Activated CD4-positive, alpha-beta T cell treated with anti-CD3 and anti-CD28 coated beads, Interleukin-2, amount 10 ng/mL, durations not matched to agents 24 days and 14 days (primary cell): ENCODE measurements at places on chromosomes 2 and 18. TPM values are rescaled to one million over a fixed set of nuclear protein-coding genes. Genes with fewer than 3 reads are reported as not detected.

- no peak overlapping the region for H3K4me3 ChIP-seq
- H3K27me3 ChIP-seq: peaks cover 5% of the 10 kb centered on the region
- no peaks in the 10 kb centered on the region for H3K4me1 ChIP-seq
- H3K36me3 ChIP-seq: no peaks in the 10 kb centered on the region
- no peak overlapping the region for H3K27ac ChIP-seq
These were observed 139.2 kb downstream of the NEDD4L start for GRCh38 chr18:58183226-58183625.

GRCh38 chr2:136386046-136386445 lies 268.1 kb upstream of the CXCR4 start:
- no peak overlapping the region for H3K4me3 ChIP-seq
- H3K27ac ChIP-seq: no peak overlapping the region
- H3K4me1 ChIP-seq: peaks cover 40% of the 10 kb centered on the region
- DNase-seq: no peak

DNA sequence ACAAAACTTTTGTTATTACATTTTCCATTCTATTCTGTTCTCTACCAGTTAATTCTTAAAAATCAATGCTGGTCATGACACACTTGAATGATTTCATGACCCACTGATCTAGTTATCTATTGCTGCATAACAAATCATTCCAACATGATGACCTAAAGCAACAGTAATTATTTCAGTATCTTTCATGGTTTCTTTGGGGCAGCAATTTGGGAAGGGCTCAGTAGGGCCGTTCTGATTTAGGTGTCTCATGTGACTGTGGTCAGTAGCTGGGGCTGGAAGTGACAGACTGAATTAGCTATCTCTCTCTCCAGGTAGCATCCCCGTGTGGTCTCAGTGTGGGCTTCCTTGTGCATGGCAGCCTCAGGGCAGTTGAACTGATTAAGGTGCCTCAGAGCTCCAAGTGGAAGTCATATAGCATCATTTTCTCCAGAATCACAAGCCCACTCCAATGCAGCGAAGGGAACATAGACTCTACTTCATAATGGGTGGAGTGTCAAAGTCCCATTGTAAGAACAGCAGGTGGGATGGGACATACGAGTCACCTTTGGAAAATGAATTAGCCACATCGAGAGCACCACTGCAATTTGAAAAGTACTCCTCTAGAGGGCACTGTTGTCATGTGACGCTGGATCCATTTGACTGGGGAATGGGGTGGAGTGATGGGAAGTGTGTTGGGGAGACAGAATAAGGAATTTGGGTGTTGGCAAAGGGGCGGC lies 39.1 kb upstream of the FAM136A start:
- no peaks in the 10 kb centered on the region for H3K36me3 ChIP-seq
- peak; percentile 83 for DNase-seq
- peaks cover 21% of the 10 kb centered on the region for H3K27me3 ChIP-seq
- peaks cover 2% of the 10 kb centered on the region for H3K4me1 ChIP-seq

DNA sequence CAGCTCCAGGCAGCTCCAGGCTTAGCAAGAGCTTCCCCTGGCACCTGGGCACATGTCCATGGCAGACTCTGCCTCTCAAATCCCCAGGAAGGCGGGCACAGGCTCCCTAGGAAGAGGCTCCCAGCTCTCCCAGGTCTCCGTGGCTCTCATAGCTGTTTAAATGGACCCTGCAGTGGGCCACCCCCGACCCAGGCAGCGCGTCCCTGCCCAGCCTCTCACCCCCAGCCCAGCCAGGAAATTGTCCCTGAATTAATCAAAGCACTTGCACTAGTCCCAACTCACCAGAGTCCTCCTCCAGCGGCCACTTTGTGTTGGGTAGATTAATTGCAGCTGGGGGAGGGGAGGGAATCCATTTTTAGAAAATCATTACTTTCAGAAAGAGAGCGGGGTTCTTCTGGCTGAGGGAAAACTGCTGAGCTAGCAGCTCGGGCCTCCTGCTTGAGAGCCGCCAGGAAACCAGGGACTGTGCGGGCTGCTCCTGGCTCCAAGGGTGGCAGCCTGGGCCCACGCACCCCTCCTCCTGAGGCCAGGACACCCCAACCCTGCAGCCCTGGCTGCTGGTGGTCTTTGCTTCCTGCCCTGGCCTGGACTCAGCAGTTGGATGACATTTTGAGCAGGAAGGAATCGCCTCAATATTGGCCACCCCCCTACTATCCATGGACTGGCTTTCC lies 36.0 kb downstream of the SMAD7 start:
- H3K27me3 ChIP-seq: no peaks in the 10 kb centered on the region
- H3K36me3 ChIP-seq: peaks cover 10% of the 10 kb centered on the region
- H3K4me1 ChIP-seq: peaks cover 26% of the 10 kb centered on the region
- DNase-seq: no peak

- H3K4me1 ChIP-seq: no peaks in the 10 kb centered on the region
- no peak for DNase-seq
- H3K27ac ChIP-seq: no peak overlapping the region
- H3K36me3 ChIP-seq: no peaks in the 10 kb centered on the region
- no peak overlapping the region for H3K4me3 ChIP-seq
These were observed 447.3 kb downstream of the KCNJ3 start for GRCh38 chr2:155145758-155146229.

DNA sequence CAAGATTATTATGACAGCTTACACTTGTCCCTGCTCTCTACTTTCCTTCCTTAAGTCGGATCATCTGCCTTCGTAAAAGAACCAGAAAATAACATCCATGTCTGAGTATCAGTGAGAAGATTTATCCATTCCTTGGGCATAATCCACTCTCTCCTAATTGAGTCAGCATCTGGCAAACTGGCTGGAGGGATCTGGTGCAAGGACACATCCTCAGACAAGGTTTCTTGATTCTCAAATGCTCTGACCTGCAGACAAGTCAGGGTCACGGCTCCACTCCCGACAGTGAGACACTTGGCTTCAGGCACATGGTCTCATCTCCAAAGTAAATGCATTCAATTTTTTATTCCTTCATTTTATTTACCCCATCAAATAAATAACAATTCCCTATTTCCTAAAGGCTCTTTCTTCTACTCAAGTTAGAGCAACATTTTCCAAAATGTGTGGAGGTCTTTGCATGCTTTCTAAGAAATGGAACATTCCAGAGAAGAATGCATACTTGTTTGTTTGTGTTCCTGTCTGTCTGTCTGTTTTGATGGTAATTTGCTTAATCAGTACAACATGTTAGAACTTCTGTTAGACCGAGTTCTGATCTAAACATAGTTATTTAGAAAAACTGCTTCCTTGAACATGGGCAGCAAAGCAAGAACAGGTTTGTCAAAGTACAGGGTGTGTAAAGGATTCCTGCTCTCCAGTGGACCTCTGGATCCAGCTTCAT lies 246.9 kb downstream of the IRS1 start:
- no peak for DNase-seq
- H3K27ac ChIP-seq: no peak overlapping the region
- no peaks in the 10 kb centered on the region for H3K4me1 ChIP-seq
- H3K27me3 ChIP-seq: peaks cover 15% of the 10 kb centered on the region
- H3K36me3 ChIP-seq: no peaks in the 10 kb centered on the region

The EGR4 gene
- 1.2 and 1.5 TPM in 2 replicates for total RNA-seq

The OTX1 gene
- not detected in 2 replicates for total RNA-seq

The RNF149 gene
- 40.3 and 40.7 TPM in 2 replicates for total RNA-seq
